ENCODE measurements at places on chromosomes 5 and 9.

GRCh38 chr5:1445313-1445688 lies at the start of gene SLC6A3:
SLC6A3 (minus strand) TSS chr5:1445440; CDS start chr5:1443197, 2,243 bp downstream.
- DNase-seq = peak; percentile 35

GRCh38 chr9:89701221-89701798 lies 96.5 kb downstream of the GADD45G start:
- DNase-seq = peak; percentile 42

DNA sequence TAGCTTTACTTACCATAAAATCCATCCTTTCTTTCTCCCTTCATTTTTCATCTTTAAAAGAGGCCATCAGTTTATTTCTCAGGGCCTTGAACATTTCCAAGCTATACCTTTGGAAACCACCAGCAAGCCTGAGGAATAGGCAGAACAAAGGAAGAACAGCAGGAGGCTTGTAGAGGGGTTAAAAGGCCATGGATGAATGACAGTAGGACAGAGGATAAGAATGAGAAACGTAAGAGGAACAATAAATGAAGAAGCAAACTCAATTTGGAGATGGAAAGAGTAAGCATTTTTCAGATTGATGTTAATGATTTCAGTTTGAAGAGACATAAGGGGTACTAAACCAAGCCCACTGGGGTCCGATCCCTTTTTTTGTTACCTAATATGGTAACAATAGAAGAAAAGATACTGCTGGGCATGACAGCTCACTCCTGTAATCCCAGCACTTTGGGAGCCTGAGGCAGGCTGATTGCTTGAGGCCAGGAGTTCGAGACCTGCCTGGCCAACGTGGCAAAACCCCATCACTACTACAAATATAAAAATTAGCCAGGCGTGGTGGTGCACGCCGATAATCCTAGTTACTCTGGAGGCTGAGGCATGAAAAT lies 106.6 kb upstream of the NMUR2 start:
- DNase-seq = no peak

DNA sequence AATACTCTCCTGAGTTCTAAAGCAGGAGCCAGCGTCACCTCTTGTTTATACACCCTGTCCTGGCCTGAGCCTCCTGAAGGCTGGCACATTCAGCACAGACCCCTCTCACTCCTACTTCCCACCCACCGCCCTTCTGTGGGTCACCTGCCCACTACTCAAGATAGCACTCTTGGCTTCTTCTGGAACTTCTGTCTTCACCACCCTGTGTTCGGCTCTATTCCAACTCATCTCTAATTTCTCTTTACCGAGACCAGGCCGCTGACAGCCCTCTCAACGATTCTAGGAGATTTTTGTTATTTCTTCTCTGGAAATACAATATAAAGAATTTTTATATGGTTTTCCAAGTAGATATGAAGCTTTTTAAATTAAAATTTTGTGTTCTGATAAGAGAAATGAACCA lies 57.4 kb downstream of the IRF1 start:
- no peak for DNase-seq

DNA sequence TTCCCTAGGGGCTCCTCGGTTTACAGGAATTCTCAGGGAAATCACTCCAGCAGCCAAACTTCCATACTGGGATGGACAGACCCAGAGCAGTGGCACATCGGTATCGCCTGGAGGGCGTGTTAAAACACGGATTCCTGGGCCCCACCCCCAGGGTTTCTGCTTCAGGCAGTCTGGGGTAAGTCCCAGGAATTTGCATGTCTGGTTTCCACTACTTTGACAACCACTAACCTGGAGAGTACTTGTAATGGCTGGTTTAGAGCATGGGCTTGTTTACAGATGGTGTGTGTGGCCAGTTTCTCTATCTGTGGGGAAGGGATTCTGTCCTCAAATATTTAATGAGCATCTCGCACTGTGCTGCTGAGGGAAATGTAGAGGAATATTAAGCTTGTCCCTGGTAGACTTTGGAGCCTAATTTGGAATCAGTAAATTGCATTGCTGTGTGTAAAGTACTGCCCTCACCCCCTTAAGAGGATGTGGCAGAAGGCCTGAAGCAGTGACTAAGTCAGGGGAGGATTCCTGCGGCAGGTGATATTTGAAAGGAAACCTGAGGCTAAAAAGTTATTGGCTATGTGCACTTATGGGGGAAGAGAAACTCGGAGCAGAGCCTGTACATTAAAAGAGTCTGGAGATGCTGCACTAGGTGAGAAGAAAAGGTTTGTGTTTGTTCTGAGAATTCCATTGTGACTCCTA lies 18.6 kb upstream of the TJP2 start:
- DNase-seq = no peak

DNA sequence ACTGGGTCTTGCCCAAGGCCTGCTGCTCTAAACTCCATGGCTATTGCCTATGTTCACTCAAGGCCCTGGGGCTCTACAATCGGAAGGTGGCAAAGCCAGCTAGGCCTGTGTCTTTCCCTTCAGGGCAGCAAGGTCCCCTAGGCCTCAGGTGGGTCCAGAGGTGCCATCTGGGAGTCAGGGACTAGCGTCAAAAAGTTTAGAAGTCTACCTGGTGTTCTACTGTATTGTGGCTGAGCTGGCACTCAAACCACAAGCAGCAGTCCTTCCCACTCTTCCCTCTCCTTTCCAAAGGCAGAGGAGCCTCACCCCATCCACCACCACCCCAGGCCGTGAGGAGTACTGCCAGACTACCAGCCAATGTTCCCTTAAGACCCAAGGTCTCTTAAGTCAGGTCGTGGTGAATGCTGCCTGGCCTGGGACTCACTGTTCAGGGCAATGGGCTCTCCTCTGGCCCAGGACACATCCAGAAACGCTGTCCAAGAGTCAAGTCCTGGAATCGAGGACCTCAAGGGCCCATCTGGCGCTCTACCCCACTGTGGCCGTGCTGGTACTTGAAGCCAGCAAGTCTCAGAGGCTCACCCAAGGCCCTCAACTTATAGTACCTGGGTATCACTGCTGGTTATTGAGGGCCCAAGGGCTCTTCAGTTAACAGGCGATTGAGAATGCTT lies 13.0 kb upstream of the SARDH start:
- no peak for DNase-seq

- no peak for DNase-seq
Observed at GRCh38 chr9:89885156-89885555, 280.3 kb downstream of the GADD45G start.

DNA sequence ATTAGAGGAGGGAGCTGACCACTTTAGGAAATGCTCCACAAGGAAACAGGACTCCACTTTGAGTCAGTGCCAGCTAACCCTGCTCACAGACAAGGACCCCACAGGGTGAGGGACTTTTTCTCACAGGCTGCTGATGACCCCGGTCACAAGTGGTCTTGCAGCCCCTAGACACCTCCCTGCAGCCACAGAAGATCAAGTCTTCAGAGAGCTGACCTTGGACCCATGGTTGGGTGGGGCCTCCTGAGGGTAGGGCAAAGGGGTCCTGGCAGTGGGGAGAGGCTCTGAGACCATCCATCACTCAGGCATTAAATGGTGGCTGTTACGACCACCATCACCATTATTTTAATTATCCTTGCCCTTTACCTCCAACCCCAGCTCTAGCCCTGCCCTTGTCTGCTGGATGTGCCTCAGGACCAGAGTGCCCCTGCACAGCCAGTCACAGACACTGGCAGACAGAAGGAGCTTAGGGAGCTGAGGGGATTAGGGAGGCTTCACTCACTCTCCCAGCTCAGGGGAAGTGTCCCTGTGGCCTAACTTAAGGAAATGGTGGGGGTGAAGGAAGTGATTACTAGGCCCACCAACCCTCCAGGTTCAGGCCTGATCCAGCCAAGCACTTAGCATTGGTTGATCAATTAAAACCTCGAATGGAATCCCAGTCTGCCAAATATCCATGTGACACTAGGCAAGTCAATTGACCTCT lies 1.6 kb downstream of the ACSL6 start:
- DNase-seq = no peak

DNA sequence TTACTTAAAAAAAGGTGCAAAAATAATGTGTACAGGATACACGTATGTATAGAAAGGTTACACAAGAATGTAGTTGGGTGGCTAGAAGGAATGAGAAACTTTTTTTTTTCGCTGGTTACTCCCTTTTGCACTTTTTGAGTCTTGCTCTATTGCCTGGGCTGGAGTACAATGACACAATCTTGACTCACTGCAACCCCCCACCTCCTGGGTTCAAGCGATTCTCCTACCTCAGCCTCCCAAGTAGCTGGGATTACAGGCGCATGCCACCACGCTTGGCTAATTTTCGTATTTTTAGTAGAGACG lies 15.8 kb downstream of the FBXW11 start:
- no peak for DNase-seq

DNA sequence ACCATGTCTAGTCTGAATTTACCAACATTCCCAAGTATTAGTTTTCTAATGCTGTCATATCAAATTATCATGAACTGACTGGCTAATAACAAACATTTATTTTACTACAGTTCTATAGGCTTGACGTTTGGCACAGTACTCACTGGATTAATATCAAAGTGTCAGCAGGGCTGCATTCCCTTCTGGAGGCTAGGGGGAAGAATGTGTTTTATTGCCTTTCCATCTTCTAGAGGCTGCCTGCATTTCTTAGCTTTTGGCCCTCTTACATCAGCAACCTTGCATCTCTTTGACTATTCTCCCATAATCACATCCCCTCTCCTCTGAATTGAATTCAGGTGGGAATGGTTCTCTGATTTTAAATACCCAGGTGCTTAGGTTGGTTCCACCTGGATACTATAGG lies 84.7 kb downstream of the EDIL3 start:
- DNase-seq = no peak

DNA sequence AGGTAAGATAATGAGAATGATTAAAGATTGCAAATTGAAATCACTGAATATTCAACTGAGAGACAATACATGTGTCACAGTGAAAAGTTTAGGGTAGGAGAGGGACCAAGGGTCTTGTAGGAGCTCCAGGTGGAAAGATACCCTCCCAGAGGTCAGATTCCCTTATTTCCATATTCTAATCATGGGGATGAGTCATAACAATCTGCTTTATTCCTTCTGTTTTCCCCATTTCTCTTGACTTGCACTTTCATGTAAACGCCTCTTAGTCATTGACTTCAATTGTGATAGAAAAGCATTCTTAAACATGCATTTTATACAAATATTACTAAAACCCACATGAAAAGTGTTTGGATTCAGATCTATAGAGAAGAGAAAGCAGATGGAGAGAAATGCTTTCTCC lies 81.3 kb upstream of the CTSL start:
- no peak for DNase-seq

- no peak for DNase-seq
Observed at GRCh38 chr5:141431286-141431685, 979 bp downstream of the PCDHGA12 start.

GRCh38 chr9:131525643-131526565 lies 5.2 kb downstream of the UCK1 start:
- DNase-seq = no peak

DNA sequence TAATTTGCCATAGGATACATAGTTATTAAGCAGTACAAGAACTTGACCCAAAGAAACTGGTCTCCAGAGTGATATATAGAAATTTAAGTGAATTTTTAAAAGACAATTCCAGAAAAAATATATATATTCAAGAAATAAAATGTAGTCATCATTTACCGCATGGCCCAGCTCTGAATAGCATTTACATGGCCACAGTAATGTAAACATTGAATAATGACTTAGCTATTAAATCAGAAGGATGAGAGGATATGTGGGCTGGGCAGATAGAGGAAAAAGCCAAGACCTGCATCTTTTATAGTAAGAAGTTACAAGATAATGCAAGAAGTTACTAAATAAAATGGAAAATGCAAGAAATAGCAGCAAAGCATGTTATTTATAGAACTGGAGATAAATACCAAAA lies 405.2 kb upstream of the WWC1 start:
- DNase-seq = no peak

DNA sequence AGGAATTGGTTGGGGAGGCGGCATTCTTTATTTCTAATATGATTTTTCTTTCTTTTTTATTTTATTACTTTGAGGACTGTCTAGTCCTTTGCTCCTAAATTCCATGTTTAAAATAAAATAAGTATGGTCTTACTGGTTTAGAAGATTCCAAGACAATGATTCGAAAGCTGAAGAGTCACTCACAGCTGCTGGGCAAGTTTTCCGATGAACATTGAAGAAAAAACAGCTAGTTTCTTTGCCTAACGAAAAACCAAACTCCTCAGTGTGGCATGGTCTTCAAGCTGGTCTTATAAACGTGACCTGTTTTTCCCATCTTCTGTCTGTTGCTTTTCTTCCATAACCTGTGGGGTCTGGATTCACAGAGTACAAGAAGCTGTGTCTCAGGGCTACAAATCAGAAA lies 25.1 kb downstream of the ZNF474 start:
- no peak for DNase-seq

DNA sequence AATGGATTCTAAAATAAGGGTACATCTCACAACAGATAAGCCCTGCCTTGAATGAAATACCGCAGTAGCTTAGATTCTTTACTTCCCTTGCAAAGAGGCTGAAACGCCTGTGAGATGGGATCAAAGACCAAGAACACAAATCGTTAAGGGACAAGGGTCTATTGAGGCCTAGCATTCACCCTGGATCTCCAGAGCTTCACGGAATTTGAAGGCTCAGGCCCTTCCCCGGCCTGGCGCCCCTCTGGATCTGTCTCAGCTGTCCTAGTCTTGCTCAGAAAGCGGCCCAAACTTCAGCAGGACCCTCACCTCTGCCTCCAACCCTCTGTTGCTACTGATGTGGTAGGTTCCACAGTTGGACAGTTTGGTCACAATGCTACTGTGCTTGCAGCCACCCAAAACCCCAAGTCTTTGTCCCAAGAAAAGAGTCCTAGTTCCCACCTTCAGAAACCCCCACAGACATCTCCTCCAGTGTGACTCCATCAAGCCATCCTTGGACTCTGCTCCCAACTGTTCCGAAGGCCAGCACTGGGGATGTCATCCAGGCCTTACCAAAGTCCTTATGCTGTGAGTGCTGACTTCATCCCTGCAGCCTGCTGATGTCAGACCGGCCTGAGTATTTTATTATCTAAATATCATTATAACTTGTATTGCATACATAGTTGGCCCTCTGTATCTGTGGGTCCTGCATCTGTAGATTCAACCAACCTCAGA lies 9.4 kb downstream of the CORO2A start:
- DNase-seq = no peak

DNA sequence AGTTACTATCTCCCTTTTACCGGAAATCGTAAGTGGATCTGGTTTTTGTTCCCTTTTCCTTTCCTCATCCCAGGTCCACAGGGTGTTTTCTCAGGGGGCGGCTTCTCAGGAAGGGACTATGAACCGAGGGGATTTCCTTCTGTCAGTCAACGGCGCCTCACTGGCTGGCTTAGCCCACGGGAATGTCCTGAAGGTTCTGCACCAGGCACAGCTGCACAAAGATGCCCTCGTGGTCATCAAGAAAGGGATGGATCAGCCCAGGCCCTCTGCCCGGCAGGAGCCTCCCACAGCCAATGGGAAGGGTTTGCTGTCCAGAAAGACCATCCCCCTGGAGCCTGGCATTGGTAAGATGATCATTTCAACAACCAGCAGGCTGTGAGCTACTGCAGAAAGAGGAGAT lies 75.8 kb downstream of the GOLPH3 start:
- no peak for DNase-seq

DNA sequence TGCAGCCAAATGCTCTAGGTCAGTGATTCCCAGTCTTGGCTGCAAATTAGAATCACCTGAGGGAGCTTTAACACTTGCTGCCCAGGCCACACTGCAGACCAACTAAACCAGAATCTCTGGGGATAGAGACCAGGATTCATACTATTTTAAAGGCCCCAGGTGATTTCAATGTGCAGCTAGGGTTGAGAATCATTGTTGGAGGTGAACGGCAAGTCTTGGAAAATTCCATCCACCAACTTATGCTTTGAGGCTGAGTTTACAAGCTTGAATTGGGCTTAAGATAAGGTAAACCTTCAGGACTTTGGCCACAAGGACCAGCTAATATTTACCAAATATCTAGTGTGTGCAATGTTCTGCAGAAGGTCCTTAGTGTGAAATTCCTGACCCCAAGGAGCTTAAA lies 27.5 kb downstream of the SLIT3 start:
- no peak for DNase-seq

- DNase-seq = no peak
Observed at GRCh38 chr9:75069171-75069570, 18.8 kb downstream of the NMRK1 start.
